ENCODE measurements at places on chromosomes 3 and 15.

DNA sequence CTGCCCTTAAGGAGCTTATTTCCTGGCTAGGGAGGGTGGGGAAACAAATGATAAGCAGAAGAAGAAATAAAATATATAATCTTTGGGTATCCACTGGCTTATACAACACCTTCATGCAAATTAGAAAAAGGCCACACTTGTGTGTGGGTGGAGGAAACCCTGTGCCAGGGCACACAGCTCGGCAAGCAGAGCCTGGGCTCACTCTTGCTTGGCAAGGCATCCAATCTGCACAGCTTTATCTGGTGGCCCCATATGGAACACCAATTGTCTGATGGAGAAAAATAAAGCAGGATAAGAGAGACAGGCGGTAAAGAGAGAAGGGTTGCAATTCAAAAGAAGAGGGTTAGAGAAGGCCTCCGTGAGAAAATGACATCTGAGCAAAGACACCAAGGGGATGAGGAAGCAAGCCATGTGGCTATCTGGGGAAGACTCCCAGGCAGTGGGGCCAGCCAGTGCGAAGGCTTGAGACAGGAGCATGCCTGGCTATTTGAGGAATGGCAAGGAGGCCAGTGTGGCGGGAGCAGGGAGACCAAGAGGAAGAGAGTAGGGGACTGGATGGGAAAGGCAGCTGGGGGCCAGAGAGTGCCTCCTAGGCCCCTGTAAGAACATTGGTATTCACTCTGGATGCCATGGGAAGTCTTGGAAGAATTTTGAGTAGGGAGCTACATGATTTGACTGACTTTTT, 22.5 kb upstream of the VPS8 start:
- no peak for DNase-seq

- DNase-seq, result no peak
These were observed 15.8 kb upstream of the PLCH1 start for GRCh38 chr3:155760653-155761052.

DNA sequence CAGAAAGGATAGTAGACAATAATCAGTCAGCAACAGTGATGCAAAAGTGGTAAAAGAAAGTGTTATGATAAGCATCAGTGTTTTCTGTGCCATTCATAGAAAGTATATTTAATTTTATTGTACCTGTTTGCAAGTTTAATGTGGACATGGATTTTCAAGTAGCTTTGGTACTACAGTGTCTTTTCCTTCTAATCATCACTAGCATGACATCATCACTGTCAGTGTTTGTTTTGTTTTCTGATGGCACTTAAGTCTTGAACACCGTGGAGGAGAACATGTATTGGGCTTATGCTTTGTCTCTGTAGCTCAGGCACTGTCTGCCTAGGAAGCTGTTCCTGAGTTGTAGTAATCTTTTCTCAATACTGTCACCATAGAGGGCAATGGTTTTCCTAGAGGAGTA, 41.9 kb downstream of the SETD5 start:
- no peak for DNase-seq

- DNase-seq, result no peak
These were observed 34.0 kb downstream of the ZNF592 start for GRCh38 chr15:84782346-84782745.

All from stimulated activated CD4-positive, alpha-beta T cell treated with anti-CD3 and anti-CD28 coated beads, Interleukin-1b, Interleukin-23, amount 100 ng/mL, for 24 hours (primary cell).